ENCODE measurements at places on chromosomes 7 and 10.

DNA sequence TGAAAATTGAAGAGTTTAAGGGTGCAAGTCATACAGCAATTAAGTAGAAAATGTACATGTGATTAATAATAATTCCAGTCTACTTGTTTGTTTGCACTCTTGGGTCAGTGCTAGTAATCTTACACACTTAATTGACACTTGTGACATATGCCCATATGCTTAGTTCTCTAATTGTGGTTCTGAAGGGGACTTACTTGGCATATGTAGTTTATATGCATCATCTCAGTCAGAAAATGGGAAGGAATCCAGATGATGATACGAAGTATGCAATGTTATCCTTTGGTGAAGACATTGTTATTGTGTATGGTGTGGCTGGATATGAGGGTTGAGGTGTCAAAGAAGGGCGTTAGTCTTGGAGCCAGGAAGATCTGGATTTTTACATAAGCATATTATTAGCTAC lies 193.5 kb upstream of the HDAC9 start:
- DNase-seq = no peak

DNA sequence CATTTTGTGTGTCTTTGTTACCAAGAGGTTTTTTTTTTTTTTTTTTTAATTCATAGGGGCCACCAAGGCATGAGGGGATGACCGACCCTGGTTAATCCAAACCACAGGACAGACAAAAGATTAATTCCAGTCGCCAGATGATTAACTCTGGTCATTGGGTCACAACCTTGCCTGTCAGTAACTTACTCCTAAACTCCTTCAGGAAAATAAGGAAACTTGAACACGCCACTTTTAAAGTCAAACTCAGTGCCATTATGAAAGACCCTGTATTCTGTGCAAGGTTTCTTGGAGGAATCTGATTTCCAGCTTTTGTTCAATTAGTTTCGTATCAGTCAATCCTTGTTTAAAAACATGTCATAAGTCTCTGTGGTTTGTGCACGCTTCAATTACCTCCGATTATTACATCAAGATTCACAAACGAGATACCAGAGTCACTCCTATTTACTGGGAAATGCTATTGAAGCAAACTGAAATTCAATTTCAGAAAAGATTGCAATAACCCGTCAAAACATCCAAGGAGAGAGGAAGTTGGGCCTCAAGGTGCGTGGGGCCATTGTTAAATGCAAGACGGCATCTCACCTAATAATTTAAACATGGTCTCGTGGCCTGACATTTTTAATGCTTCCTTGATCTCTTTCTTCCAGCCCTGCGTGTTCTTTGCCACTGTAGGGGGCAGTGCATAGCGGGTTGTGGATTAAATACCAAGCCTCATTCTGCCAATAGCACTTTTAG lies 44.0 kb downstream of the NRP1 start:
- no peak for DNase-seq

DNA sequence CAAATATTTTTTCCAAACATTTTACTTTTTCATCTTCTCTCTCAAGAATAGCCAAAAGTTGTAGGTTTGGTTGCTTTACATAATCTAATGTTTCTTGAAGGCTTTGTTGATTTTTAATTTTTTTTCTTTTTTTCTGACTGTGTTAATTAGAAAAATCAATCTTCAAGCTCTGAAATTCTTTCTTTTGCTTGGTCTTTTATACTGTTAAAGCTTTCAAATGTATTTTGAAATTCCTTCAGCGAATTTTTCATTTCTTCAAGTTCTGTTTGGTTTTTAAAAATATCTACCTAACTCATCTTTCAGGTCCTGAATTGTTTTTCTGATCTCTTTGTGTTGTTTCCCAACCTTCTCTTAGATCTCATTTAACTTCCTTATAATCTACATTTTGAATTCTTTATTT lies 109.3 kb downstream of the SLC25A40 start:
- no peak for DNase-seq

DNA sequence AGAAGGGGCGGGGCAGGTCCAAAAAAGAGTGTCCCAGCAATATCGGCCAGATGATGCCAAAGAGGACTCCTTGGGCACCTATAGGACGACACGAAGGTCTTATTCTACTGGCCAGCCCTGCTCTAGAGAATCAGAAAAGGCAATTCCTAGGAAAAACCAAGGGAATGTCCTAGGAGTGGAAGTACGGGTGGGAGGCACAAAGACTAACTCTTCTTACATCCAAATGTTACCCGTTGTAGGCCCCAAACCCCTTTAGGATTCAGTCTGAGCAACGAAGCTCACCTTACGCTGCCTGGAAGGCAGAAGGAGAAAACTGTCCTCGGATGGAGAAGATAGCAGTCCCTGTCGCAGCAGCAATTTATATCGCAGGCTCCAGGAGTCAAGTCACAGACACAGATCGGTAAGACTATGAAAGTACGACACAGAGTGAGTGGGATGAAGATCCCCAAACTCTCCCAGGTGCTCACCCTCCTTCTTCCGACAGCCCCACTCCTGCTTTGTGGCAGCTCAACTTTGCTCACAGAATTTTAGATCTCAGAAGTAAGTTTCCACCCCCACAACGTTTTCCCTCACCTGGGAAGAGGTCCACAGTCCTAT lies 558 bp downstream of the TCTN3 start:
- no peak for DNase-seq

GRCh38 chr10:119700321-119700954 lies 25.4 kb upstream of the INPP5F start:
- DNase-seq = no peak

GRCh38 chr10:90352288-90352687 lies 505.6 kb downstream of the HTR7 start:
- DNase-seq = no peak

- DNase-seq = no peak
Observed at GRCh38 chr10:91953600-91954160, 30.1 kb downstream of the BTAF1 start.

- DNase-seq = peak; percentile 12
Observed at GRCh38 chr7:74002474-74003017, 25.4 kb upstream of the ELN start.

GRCh38 chr10:118511711-118512110 lies 83.7 kb downstream of the PRLHR start:
- DNase-seq = no peak

- no peak for DNase-seq
Observed at GRCh38 chr7:13742126-13742525, 247.3 kb downstream of the ETV1 start.

GRCh38 chr7:17646253-17646956 lies 293.9 kb downstream of the SNX13 start:
- no peak for DNase-seq

DNA sequence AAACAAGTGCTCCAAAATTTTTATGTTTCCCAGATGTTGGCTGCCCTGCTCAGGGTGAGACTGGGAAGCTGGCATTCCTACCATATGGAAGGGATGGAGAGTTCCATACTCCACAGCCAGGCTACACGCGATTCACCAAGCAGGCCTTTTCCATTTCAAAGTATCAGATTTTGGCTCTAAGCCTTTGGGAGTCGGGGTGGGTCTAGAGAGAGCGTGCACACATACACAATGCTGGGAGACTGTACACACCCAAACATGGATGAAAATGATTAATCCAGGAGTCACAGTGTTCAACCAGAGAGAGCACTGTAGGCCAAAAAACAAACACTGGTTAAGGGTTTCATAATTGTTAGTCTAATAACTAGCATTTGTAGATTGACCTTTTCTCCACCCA lies 295.0 kb downstream of the BICC1 start:
- DNase-seq = no peak

GRCh38 chr10:30493609-30494530 lies 59.9 kb downstream of the MAP3K8 start:
- peak; percentile 26 for DNase-seq

GRCh38 chr7:142632271-142633134 lies 116.8 kb upstream of the PRSS1 start:
- DNase-seq = peak; percentile 78

DNA sequence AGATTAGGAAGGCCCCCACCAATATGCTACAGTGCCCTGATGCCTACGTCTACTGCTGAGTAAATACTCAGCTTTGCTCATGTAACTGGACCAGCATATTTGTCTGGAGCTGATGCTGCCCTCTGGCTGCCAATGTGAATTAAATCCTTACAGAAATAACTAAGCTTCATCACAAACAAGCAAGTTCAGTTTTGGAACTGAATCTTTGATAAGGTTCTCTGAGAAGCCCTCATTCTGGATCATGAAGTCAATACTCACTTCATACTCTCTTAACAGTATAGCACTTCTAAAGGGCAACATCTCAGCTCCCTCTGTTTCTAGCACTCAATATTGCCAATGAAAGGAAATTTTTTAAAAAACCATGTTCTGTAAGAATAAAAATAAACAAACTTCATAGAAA lies 246.7 kb downstream of the ETV1 start:
- DNase-seq = peak; percentile 5

GRCh38 chr7:106255246-106255645 lies 29.5 kb downstream of the NAMPT start:
- no peak for DNase-seq

GRCh38 chr10:62501547-62501946 lies 127.4 kb downstream of the ZNF365 start:
- no peak for DNase-seq

- DNase-seq = no peak
Observed at GRCh38 chr7:30183749-30184369, 49.1 kb downstream of the MTURN start.

GRCh38 chr7:26284995-26285632 lies 6.5 kb upstream of the SNX10 start:
- DNase-seq = peak; percentile 39

- DNase-seq = no peak
Observed at GRCh38 chr7:55307123-55307916, 57.8 kb upstream of the LANCL2 start.

GRCh38 chr10:49404321-49404878 lies 8.5 kb upstream of the DRGX start:
- no peak for DNase-seq

DNA sequence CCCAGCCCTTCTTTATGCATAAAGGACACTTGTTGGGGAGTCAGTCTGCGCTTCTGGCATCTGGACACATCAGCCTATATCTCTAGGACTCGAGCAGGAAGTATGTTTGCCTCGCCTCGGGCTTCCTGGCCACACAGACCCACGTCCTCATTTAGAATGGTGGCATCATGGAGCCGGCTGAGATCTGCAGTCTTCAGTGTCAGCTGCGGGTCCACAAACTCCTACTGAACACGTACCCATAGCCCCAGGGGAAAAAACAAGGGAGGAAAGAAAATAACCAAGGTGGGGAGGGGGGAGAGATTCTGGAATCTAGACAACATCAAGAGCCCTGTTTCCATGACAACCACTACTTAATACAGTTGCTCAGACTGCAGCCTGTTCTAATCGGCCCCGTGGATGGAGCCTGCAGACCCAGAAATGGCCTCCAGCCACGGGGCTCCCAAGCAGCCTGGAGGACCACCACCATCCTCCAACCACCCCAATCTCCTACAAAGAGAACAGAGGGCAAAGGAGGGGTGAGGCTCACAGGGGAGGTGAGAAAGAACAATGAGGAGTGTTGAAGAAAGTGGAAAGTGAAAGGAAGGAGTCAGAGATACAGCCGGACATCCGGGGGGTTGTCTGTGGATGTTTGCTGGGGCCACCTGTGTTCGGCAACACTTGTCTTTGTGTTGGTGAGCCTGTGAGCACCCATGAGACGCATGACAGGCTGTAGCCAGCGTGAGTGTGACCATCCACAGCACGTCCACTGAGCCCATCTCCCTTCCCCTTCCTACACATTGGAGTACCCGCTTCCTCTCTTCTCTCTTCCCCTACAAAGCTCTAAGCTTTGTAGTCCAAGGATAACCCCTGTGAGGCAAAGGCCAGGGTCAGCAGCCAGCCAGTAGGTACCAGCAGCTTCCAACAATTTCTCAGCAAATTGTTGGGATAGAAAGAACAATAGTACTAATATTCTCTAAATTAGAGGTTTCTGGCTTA lies 141.0 kb downstream of the PLXNA4 start:
- peak; percentile 21 for DNase-seq

- DNase-seq = no peak
Observed at GRCh38 chr10:58734664-58735063, 222.0 kb downstream of the BICC1 start.

DNA sequence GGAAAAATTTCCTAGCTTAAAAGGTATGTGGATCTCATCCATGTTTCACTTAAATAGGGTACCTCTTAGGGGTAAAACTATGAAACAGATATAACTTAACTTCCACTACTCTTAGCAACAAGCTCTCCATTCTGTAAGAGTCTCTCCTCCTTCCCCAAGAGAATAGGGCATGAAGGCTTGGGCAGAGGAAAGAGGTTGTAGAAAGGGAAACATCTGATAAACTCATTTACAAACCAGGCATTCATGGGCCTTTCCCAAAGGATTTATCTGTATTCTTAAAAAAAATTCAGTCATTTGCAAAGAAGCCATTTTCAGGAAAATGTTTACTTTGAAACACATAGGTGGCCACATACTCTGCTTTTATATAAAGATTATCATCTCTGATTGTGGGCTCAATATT lies 82.7 kb downstream of the SEMA3A start:
- no peak for DNase-seq

GRCh38 chr10:72329290-72330068 lies 25.2 kb downstream of the DNAJB12 start:
- no peak for DNase-seq

DNA sequence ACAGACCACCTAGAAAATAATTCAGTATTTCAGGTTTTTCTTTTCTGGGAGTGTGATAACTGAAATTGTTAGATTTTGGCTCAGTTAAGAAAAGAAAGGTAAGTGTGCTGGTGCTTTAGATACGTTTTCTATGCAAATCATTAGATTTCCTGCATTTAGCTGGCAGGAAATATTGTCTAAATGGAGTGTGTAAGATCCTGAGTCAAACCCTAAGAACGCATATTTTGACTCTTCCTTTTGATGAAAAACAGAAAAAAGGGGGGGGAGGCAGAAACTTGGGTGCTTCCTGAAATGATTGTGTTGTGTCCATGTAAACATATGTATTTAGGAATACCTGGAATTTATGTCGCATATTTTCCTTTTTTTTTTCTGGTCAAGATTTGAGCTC lies 1.2 kb downstream of the GRK5 start:
- DNase-seq = no peak

DNA sequence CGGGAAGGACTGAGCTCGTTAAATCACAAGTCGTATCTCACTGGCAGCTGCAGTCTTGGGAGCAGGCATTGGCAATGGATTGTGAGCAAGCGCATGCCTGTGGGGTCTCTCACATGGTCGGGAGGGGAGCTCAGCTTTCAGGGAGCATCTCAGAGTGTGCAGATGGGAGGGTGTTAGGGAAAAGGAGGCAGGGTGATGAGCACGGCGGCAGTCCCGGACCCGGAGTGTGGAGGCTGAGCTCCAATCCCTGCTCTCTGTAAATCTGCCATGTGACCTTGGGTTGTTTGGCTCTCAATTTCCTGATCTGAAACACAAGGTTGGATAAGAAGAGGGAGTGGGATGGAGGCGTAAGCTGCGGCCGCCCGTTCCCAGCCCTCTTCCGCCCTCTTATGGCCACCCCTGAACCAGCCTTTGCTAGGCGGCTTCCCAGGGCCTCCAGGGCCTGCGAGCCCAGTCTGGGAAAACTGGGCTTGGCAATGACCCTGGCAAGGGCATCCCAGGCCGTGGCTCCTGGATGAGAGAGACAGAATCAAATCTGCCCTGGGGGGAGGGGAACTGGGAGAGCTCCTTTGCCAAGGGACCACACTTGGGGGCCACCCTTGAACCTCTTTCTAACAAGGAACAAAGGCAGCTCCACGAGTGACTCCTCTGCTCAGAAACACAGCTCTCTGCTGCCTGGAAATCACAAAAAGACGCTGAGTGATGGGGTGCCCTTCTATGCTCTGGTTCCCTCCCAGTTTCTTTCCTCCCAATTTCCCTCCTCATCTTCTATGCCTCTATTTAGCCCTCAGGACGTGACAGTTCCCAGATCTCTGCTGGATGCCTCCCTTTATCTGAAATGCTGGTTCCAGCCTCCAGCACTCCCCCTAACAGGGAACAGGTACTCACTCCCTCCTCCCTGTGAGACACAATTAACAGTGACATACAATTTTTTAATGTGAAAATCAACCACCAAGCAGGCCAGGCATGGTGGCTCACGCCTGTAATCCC lies 41.7 kb upstream of the LOXL4 start:
- no peak for DNase-seq
